ENCODE measurements at places on chromosomes 11 and 22.

- DNase-seq, result no peak
Measured at GRCh38 chr22:26323013-26323412, 106.0 kb upstream of the ASPHD2 start.

GRCh38 chr11:128502726-128503125, 84.6 kb downstream of the ETS1 start:
- no peak for DNase-seq

- DNase-seq, result no peak
Measured at GRCh38 chr11:15968461-15969130, 387.8 kb downstream of the SOX6 start.

GRCh38 chr11:108025387-108026080, 16.8 kb downstream of the CUL5 start:
- DNase-seq, result no peak

- DNase-seq, result no peak
Measured at GRCh38 chr11:78187366-78188285, 800 bp downstream of the KCTD21 start.

All from urothelium cell line (cell line).